ENCODE measurements at places on chromosomes 11 and 22. TPM values are rescaled to one million over a fixed set of nuclear protein-coding genes. Genes with fewer than 3 reads are reported as not detected.

GRCh38 chr11:113904379-113905101 lies at the start of gene HTR3B:
HTR3B (plus strand) TSS chr11:113904796; CDS start chr11:113904934, 138 bp downstream.
- no peak within 1 kb of the TSS for H3K27ac ChIP-seq
- peaks cover 6% of the 10 kb centered on the region for H3K27me3 ChIP-seq
- no peaks in the 10 kb centered on the region for H3K36me3 ChIP-seq
- DNase-seq: no peak
- no peaks in the 10 kb centered on the region for H3K4me1 ChIP-seq

DNA sequence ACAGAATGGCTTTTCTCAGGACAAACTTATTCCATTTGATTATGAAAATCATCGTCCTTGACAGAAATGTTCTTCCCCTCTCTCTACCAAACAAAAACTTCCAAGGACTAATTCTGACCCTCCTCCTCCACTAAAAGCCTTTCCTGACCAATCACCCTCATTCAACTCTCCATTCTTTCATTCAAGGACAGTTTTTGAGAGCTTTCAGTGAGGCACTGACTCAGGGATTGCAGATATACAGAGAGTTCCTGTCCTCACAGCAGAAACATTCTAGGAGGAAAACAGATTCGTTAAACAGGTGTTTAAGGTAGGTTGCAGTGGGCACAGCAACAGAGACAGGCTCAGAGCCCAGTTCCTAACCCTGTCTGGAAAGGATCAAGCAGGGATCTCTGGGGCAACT lies 41.5 kb downstream of the OR4D9 start:
- peaks cover 36% of the 10 kb centered on the region for H3K4me1 ChIP-seq
- no peaks in the 10 kb centered on the region for H3K27me3 ChIP-seq
- H3K36me3 ChIP-seq: no peaks in the 10 kb centered on the region
- H3K27ac ChIP-seq: no peak overlapping the region

DNA sequence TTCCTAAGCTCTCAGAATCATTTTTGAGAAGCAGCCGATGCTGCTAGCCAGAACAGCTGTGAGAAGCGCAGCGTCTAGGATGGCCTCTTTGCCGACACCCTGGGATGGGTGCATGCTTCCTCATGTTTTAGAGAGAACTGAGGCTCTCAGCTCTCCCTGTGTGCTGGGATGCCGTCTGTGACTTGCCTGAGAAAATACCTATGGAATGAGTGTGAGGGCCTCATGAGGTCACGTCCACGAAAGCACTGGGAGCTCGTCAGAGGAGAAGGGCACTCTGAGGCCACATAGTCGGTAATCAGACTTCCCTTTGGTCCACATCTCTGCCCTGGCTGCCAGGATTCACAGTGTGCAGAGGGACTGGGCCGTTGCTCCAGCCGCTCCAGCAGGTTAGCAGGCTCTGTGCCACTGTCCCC lies 54.7 kb downstream of the MICAL3 start:
- no peaks in the 10 kb centered on the region for H3K27me3 ChIP-seq
- no peaks in the 10 kb centered on the region for H3K36me3 ChIP-seq
- H3K4me3 ChIP-seq: no peak overlapping the region
- DNase-seq: no peak

GRCh38 chr11:66044757-66045156 lies 4.2 kb downstream of the GAL3ST3 start:
- no peaks in the 10 kb centered on the region for H3K4me1 ChIP-seq
- H3K36me3 ChIP-seq: no peaks in the 10 kb centered on the region
- no peak overlapping the region for H3K27ac ChIP-seq
- no peak overlapping the region for H3K4me3 ChIP-seq

DNA sequence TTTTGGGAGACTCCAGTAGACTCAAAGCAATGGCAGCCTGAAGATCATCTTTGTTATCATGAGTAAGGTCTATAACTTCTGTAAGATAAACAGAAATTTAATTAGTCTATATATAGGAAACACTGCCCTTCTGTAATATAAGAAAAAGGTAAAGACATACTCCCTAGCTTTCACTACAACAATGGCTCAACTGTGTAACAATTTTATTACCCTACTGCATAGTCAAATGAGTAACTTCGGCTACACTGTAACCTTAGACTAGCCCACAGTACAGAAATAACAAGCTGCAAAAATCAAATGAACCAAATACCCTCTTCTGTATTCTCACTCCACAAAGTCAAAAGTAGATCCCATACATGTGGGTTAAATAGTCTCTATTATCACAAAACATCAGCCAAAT lies 33.7 kb downstream of the USP28 start:
- no peak overlapping the region for H3K27ac ChIP-seq
- peaks cover 48% of the 10 kb centered on the region for H3K36me3 ChIP-seq
- no peak overlapping the region for H3K4me3 ChIP-seq
- no peaks in the 10 kb centered on the region for H3K4me1 ChIP-seq
- H3K27me3 ChIP-seq: no peaks in the 10 kb centered on the region
- no peak for DNase-seq

DNA sequence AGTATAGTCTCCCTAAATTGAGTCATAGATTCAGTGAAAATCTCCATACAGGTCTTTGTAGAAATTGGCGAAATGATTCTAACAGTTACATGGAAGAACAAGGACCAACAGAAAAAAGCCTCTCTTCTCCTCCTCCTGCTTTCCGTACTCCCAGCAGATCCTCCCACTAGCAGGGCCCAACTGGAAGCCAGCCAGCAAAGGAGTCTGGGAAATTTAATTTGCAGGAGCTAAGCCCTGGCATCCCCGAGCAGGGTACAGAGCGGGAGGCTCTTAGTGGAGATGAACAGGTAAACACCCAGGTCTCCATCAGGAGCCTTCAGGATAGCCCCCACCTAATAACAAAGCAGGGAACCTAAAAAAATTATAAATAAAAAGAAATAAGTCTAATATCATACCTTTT lies 1473.8 kb downstream of the TBC1D22A start:
- no peak overlapping the region for H3K27ac ChIP-seq
- H3K4me1 ChIP-seq: no peaks in the 10 kb centered on the region

RBX1 gene
- 46.7 TPM for total RNA-seq

All from lower lobe of right lung (tissue), 2 donors.